ENCODE measurements at places on chromosomes 4 and X. TPM values are rescaled to one million over a fixed set of nuclear protein-coding genes. Genes with fewer than 3 reads are reported as not detected.

Gene MTTP
- polyA plus RNA-seq, result not detected

- DNase-seq, result no peak
Observed at GRCh38 chr4:70892086-70892769, 9.9 kb upstream of the MOB1B start.

DNA sequence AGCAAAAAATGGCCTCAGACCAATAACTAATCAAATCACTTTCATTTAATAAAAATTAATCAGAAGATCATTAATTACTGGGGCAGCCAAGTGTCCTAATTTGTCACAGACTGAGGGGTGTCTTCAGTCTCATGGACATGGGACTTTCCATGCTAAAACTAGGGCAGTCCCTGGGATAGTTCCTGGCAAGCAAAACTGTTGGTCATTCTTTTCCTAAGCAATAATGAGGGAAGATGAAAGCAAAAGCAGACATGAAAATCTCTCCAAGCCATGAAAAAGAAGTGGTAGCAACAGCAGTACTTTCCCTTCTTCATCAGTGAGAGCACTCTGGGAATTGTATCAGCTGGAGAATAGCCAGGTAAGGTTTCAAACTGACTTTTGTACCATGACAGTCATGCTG, 3.7 kb upstream of the ANTXR2 start:
- DNase-seq, result no peak

GRCh38 chr4:159360549-159360948, 257.7 kb downstream of the RAPGEF2 start:
- peak; percentile 80 for DNase-seq

Data from BJ (cell line).